ENCODE measurements at places on chromosomes 7 and 10. TPM values are rescaled to one million over a fixed set of nuclear protein-coding genes. Genes with fewer than 3 reads are reported as not detected.

The NDUFA5 gene
- 80.9 TPM for polyA plus RNA-seq

The PRSS37 gene
- not detected for polyA plus RNA-seq

- H3K36me3 ChIP-seq = no peaks in the 10 kb centered on the region
- H3K27ac ChIP-seq = no peak overlapping the region
- peaks cover 76% of the 10 kb centered on the region for H3K4me1 ChIP-seq
- DNase-seq = no peak
Observed at GRCh38 chr7:27947586-27948278, 207.8 kb downstream of the TAX1BP1 start.

The OR2A1 gene
- polyA plus RNA-seq = not detected

DNA sequence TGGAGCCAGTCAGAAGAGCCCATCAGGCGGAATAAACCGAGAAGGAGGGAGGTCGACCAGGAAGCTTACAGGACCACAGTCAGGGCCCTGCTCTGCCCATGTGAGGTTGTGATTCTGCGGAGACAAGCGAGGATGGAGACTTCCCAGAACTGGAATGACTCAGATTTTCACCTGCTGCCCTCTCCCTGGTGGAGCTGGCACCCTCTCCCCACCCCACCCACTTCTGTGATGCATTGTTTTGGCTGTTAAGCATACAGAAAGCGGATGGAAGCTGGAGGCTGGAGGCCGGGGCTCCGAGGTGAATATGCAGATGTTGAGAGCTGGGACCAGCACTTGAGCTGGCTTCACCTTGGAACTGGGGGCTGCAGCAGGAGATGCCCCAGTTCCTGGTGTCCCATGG, 57.4 kb downstream of the NPTX2 start:
- H3K27ac ChIP-seq = no peak overlapping the region
- H3K4me1 ChIP-seq = no peaks in the 10 kb centered on the region
- H3K4me3 ChIP-seq = no peak overlapping the region
